ENCODE measurements at places on chromosomes 11 and 22.

DNA sequence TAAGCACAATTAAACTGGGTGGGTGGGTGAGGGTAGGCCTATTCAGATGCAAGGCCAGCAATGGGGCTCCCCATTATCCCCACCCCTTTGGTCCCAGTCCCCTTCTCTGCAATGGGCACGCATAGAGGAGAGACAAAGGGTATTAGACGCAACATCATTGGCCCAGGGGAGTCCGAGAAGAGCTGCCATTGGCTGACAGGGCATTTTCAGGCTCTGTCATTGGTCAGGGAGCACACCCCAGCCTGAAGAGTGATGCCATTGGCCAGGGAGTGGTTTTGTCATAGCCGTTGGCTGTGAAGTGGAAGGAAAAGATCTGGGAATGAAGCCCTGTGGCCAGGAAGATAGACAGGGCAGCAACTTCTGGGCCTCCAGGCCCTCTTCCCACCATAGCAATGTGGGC is 2.8 kb upstream of the TRIM3 start:
- DNase-seq = no peak

DNA sequence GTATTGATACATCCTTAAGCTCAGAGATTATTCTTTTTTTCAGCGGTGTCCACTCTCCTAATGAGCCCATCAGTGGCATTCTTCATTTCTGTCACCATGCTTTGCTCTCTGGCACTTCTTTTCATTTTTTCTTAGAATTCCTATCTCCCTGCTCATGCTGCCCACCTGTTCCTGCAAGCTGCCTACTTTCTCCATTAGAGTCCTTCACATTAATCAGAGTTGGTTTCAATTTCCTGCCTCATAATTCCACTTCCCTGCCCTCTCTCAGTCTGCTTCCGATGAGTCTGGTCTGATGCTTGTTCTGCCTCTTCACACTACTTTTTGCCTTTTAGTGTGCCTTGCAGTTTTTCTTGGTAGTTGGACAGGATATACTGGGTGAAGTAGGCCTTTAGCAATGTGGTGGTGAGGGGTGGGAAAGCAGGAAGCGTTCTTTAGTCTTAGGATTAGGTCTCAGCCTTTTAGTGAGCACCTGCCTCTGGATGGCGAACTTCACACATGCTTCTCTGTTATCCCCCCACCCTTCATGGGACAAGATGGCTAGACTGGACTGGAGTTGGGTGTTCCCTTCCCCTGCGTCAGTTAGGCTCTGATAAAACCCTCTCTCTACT is 53.6 kb downstream of the CECR2 start:
- no peak for DNase-seq

DNA sequence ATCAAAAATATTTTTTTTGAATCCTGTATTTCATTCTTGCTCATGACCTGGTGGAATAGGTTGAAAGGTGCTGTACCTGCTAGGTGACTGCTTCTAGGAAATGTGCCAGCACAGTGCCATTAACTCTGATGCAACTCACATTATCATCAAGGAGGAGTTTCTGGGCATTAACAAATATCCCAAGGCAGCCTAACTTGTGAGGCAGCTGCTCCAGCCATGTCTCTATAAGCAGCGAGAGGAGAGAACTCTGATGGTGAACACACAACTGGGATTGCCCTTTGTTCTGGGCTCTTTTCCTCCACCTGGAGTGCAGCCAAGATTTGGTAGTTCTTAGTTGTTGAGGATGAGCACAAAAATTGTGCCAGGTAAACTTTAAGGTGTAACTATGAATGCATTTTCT is 25.6 kb downstream of the HEPHL1 start:
- no peak for DNase-seq

DNA sequence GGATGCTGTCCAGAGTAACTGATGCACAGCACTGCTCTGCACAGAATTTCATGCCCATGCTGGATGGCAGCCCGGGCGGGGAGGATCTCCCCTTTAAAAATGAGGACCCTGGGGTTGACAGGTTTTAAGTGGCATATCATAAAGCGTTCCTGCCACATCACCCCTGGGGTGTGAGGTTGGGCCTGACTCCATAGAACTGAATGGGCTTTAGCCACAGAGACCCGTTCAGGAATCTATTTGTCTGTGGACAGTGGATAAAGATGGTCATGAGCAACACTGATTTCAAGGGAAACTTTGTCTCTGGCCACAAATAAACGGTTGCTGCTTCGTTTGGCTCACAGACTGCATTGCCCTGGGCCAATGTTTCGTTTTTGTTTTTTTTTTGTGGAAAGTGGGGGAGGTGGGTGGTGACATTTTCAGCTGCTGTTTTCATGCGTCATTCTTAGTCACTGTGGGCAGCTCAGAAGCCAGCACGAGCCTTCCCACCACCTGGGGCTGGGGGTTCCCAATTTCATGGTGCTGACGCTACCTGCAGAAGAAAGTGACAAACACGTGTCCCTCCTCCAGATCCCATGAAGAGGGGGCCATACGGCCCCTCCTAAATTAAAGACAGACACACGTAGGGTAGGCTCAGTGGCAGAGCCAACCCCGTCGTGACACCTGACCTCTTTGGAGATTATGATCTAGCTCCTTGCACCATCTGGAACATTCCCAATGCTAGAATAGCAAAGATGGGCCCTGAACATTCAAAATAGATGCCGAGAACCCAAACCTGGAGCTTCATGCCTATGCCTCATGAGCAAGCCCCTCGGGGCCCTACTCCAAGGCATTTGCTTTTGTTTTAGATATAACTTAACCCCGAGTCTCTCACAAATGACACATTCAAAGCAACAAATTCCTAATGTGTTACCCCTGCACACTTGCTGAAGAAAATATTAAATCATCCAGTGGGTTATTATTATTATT is 54.8 kb upstream of the PHF21B start:
- DNase-seq = no peak

DNA sequence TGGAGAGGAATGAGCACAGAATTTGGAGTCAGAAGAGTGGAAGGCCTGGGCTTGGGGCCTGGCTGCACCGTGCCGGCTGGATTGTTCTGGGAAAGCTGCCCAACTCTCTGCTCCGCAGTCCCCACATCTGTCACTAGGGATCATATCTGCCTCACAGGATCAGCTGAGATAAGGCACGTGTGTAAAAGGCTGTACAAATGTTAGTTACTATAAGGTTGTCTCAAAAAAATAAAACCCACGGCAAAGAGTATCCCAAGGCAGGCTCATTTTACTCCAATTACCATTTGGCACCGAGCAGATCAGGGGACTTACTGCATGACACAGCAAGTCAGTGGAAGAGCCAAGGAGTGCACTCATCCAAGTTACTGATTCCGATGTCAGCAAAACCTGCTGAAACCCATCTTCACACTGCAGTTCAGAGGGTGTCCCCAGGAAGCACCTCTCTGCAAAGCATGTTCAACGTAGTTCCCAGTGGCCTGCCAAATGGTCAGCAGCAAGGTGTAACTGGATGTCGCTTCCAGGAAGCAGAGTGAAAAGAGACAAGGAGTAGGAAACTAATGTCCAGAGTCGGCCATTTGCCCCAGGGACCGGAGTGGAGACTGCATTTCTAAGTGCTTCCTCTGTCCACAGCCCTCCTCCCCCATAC is 18.1 kb upstream of the MRTFA start:
- peak; percentile 46 for DNase-seq

DNA sequence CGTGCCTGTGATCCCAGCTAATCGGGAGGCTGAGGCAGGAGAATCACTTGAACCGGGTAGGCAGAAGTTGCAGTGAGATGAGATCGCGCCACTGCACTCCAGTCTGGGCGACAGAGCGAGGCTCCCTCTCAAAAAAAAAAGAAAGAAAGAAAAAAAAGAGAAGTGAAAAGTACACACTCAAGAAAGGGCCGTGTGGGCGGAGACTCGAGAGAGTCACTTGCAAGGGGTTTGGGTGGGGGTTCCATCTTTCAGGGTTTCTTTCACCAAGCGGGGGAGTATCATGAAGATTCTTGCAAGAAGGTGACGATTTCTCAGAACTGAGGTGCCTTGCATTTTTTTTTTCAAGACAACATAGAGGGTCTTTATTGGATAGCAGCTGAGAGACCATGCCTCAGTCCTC is 4.0 kb upstream of the IFITM5 start:
- no peak for DNase-seq

DNA sequence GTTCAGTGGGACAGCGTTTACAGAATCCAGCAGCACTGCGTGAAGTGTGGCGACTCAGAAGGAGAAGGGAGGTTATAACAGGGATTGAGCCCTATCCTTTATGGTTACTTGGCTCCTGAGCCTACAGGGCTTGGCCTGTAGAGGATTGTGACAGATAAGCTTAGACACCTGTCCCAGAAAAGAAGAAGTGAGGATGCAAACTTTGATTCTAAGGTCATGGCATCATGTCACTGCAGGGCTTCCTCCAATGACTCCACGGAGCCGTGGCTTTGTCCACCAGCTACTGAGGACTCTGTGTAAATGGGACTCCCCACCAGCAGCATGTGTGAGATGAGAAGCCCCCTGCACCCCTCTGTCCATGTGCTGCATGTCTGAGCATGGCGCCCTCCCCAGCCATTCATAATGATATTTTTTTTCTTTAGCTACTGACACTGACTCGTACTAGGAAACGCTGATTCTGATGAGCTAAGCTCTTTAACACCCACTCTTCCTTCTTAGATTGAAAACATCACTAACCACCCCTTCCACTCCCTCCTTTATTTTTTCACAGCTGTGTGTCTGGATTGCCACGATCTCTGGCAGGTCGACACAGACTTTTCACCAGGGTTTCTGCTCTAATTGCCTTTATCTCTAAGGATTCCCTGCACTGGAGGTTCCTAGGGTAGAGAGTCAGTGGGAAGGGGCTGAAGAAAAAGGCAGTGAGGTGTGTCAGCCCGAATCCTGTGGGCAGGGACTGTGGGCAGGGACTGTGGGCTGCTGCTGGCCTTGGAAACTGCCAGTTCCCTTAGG is 65.5 kb upstream of the TTC12 start:
- DNase-seq = no peak

DNA sequence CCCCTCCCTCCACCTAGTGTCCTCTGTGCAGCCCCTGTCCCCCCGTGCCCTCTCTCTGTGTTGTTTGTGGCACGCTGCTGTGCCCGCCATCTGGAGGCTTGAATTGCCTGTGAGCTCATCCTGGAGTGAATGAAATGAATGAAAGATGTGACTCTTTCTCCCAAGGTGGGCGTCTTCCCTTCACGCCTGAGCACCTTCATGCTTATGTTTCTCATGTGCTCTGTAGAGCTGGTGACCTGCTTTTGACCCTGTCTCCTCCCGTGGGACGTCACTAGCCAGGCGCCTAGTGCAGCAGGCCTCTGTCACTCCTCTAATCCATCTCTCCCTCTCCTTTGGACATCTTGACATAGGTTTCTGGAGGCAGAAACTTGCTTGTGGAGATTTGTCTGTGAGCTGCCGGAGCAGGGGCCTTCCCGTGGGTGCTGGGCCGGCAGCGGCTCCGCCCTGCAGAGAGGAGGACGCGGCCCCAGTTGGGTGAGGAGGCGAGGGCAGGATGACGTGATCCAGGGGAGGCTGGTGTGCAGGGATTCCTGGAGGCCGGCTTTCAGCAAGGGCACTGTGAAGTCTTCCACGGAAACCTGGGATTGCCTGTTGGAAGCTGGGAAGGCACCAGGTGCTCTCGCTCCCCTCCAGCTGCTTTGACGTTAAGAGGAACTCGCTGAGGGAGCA is 40.6 kb downstream of the MUC6 start:
- DNase-seq = no peak

DNA sequence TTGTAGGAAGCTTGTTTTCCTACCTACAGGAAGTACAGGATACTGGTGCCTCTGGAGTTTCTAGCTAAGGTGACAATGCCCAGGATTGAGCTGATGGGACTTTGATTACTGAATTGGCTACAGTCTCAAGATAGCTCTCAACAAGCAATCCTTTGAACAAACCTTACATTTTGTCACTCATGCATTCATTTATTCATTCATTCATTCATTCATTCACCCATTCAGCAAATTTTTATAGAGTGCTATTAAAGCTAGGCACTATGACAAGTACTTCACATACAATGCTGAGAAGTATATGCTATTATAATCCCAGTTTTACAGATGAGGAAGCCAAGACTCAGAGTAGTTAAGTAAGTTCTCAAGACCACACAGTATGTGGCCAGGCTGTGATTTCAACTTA is 103.1 kb upstream of the MTMR2 start:
- no peak for DNase-seq

GRCh38 chr11:70314730-70315129 is 44.2 kb downstream of the PPFIA1 start:
- no peak for DNase-seq

DNA sequence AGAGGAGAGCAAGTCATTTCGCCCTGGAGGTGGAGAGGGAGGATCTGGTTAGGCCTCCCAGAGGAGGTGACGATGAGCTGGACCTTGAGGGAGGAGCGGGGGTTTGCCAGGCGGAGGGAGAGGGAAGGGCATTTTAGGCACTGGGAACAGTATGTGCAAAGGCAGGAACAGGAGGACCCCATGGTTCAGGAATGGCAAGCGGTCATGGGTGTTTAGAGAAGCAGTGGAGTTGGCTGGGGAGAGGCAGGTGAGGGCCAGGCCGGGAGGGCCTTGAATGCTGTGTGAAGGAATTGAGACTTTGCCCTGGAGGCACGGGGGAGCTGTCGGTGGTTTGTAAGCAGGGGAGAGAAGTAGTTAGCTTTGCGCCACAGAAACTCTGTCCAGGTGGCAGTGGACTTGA is 10.3 kb downstream of the PRDM11 start:
- DNase-seq = no peak

GRCh38 chr11:3341298-3341697 is 37.6 kb downstream of the ZNF195 start:
- DNase-seq = peak; percentile 83

GRCh38 chr11:976431-977160 is 50.9 kb downstream of the AP2A2 start:
- DNase-seq = no peak

- DNase-seq = no peak
Observed at GRCh38 chr11:17794981-17795380, 60.4 kb downstream of the KCNC1 start.

GRCh38 chr11:67025750-67026149 is 2.8 kb downstream of the SYT12 start:
- DNase-seq = no peak

GRCh38 chr22:41350087-41350486 is 31.7 kb upstream of the TEF start:
- DNase-seq = no peak

All from iPS-NIHi11 (cell line).